ENCODE measurements at places on chromosomes 13 and 19.

DNA sequence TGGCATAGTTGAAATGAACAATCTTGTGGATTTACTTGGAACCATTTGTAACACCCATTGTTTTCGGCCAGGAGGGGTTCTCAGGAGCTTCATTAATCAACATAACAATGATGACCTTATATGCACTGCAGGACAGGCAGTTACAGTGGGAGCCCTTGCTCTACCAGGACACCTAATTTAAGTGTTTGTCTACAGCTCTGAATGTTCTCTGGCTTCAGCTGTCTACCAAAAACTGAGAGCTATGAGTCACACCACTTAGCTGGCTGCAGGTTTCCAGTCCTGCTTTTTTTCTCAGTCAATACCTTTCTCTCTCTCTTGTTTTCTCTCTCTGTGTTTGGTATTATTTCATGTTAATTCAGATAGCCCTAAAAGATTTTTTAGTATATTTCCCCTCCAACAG is 105.4 kb upstream of the MBNL2 start:
- no peak for DNase-seq

DNA sequence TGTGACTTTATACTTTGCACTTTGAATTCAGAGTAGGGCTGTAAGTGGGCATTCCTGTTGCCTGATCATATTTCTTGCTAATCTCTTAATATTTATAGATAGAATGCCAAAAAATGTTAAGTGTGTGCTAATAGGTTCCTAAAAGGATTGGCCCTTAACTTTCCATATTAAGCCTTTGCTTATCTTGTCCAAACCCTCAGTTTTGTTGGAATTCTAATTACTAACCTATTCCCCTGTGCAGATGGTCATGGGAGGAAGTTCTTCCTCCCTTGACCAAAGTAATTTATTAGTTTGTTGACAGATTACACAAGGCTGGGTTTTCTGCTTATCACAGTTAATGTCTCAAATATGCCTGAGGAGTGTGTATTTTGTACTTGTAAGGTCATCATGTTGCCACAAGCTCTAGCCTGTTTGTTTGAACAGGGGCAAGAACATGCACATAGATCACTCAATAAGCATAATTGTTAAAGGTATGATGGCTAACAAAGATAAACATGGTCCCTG is 541.1 kb upstream of the SPRY2 start:
- DNase-seq, result no peak

DNA sequence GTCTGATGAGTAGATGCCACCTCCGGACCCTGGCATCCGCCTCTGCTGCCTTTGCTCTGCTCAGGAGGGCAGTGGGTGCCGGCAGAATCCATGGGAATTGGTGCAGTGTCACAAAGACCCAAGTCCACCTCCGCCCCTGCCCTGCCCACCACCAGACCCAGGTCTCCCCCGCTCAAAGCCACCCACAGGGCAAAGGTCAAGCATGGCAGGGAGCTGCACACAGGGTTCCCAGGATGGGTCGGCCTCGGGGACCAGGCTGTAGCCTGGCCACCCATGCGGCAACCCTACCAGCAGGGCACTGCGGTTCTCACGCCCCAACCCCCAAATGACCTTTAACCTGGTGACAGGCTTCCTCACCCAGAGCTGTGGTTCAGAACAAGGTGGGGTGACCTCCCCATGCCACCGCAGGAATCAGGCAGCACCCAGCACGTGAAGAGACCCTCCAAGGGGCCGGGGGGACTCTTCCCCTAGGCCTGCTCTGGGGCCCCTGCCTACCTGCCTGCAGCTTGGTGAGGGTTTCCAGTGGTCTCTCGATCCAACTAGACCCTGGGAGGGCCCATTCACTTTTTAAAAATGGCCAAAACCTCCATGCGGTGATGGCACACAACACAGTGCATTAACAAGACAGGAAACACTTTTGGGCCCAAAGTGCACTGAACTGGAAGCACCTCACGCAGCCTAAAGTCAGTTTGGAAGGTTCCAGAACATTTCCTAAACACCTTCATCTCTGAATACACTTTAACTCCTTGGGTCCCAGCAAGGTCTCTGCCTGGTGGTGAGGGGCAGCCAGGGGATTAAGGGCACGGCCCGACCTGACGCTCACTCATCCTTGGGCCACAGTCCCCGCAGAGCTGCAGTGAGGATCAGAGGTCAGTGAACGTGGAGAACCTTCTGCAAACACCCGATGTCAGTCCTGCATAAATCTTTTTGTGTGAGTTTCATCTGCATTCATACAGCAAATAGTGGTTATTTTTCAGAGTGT is 11.0 kb downstream of the GAS6 start:
- DNase-seq, result no peak

- no peak for DNase-seq
Measured at GRCh38 chr19:48315712-48316111, 9.6 kb upstream of the EMP3 start.

GRCh38 chr19:44021221-44021620 is 4.0 kb upstream of the ZNF222 start:
- no peak for DNase-seq

DNA sequence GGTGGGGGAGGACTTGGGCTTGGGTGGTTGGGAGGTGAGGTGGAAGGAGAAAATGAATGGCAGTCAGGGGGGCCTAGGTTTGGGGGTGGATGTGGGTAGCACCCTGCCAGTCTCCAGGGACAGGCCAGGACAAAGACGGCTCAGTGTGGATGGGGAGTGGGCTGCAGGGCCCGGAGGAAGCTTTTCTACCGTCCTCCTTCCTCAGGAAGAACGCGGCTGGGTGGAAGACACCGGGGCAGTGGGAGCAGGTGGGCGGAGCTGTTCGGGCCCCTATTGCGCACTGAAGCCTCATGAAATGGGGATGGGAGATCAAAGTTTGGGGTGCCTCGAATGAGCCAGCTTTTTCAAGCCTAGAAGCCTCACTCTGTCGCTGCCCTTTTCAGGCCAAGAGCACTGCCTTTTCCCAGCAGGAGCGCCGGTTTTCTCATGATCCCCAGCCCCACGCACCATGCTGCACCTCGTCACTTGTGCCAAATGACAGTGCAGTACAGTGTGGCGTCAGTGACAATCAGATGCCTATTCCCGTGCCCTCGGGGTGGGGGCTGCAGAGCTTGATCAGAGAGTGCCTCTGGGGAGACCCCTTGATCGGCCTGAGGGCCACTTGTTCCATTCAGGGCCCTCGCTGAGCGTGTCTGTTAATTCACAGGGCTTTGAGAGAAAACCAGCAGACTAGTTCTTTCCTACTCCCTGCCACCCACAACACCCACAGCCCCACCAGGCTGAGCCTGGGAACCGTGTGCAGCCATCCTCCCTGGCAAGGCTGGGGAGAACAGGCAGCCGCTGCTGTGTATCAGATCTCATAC is 1.5 kb downstream of the CALM3 start:
- DNase-seq, result no peak

DNA sequence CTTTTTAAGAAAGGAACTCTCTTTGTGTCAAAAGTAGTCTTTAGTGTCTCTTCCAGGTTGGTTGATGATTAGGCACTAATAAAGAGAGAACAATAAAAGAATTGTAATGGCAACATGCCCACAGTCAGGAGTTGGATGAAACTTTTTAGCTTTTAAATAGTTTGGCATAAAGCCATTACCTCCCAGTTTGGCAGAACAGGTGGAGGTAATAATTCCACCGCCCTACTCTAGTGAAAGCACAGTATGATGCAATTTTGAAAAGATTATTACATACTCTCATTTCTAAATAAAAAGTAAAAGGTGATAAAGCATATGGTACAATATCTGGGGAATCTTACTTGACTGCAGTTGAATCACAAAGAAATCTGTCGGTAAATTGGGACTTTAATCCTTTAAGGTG is 497.6 kb downstream of the SUCLA2 start:
- DNase-seq, result no peak

GRCh38 chr19:49875857-49876421 is 1.2 kb downstream of the AKT1S1 start:
- peak; percentile 41 for DNase-seq

GRCh38 chr19:2166741-2167738 is 3.3 kb downstream of the DOT1L start:
- DNase-seq, result no peak

DNA sequence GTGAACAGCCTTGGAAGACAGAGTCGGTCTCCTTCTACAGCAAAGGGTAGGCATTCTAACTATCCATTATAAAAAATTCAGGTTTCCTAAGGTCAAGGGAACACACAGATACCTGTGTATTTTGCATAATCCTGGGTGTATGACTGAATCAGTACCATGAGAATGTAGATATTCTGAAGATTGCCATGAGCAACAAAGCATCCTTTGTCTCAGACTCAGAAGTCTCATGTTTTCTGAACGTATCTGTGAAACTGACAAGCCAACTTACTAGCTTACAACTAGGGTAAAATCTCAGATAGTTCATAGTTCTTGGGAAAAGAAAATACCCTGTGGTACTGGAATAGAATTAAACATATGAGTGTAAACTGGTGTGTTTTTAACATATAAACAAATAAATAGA is 6.5 kb downstream of the ZNF566 start:
- DNase-seq, result no peak

DNA sequence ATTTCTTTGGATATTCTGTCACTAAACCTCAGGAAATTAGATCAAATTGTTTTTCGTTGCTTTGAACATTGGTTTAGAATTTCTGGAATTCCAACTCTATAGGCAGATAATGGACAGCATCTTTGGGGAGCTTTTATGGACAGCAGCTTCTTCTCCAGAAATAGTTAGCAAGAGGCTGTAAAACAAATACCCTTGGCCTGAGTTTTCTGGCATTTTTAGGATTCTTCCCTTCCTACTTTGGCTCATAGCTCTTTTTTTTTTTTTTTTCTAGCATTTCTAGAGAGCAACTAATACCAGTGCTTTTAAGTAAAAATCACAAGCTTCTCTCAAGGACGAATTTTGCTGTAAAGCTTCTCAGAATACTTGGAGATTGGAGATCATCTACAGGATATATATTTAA is 169.8 kb upstream of the SPRY2 start:
- no peak for DNase-seq

- DNase-seq, result no peak
Measured at GRCh38 chr13:113927661-113928581, 46.0 kb downstream of the C13orf46 start.

DNA sequence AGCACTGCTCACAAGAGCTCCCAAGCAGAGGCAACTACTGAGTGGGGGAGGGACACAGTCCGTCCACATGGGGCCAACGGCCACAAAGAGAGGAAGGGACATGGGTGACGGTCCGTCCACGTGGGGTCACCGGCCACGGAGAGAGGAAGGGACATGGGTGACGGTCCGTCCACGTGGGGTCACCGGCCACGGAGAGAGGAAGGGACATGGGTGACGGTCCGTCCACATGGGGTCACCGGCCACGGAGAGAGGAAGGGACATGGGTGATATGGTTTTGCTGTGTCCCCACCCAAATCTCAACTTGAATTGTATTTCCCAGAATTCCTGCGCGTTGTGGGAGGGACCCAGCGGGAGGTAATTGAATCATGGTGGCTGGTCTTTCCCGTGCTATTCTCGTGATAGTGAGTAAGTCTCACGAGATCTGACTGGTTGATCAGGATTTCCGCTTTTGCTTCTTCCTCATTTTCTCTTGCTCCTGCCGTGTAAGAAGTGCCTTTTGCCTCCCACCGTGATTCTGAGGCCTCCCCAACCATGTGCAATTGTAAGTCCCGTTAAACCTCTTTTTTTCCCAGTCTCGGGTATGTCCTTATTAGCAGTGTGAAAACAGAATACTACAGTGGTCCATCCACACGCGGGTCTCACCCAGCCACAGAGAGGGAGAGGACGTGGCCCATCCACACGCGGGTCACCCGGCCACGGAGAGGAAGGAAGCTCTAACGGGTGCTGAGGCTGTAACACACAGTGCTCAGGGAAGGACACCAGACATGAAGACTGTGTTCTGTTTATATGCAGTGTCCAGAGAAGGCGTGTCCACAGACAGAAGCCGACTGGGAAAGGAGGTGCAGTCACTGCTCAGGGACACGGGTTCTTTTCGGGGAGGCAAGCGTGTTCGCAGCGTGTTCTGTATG is 48.5 kb downstream of the GAS6 start:
- no peak for DNase-seq

DNA sequence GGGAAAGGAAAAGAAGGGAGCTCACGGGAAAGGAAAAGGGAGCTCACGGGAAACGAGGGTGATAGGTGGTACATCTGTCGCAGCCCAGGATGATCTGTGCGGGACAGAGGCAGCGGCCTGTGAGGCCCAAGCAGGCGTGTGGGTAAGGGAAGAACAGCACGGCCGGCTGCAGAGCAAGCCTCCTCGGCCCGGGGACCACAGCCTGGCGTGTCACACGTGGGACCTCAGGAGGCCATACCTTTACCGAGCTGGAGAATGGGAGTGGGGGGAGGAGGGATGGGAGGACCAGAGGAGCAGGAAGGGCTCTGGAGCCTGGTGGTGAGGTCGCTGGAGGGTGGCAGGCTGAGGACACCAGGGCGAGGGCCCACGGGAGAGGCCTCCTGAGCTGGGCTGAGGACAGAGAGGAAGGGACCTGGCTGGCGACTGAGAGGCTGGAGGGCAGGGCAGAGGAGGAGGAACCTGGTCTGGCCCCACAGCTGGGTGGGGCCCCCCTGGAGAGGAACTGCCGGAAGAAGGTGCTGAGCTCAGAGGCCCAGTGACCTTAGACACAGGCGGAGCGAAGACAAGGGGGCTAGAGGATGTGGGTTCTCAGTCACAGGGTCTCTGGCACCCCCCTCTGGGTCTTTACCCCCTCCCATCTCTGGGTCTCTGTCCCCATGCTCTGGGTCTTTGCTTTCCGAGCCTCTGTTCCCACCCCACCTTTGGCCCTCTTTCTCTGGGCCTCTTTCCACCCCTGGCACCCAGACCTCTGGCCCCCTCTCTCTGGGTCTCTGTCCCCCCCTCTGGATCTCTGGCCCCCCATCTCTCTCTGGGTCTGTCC is 2.9 kb upstream of the FTL start:
- no peak for DNase-seq

DNA sequence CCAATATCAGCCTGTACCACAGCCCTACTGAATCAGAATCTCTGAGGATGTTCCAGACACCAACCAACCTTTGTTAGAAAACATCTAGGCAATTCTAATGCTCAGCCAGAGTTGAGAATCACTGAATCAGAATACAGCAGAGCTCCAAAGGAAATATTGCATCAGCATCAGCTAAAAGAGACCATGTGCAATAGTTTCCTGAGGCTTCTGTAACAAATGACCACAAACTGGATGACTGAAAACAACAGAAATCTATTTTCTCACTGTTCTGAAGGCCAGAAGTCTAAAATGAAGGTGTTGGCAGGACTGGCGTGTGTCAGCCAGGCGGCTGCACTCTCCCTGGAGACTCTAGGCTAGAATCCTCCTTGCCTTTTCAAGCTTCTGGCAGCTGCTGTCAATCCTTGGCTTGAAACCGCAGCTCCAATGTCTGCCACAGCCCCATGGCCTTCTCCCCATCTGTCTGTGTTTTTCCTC is 1.2 kb upstream of the DCT start:
- no peak for DNase-seq

- no peak for DNase-seq
Measured at GRCh38 chr19:566844-567243, 5.6 kb upstream of the BSG start.

- DNase-seq, result no peak
Measured at GRCh38 chr19:47227352-47228167, 3.4 kb downstream of the BBC3 start.

GRCh38 chr19:45409557-45409920 is 3.1 kb downstream of the POLR1G start:
- DNase-seq, result no peak

- DNase-seq, result no peak
Measured at GRCh38 chr13:40933508-40934204, 85.5 kb downstream of the ELF1 start.

GRCh38 chr19:570251-570686 is 2.1 kb upstream of the BSG start:
- no peak for DNase-seq

All from activated T-helper 1 cell treated with Interleukin-2 at 50 U/mL for 16 hours (primary cell).